ENCODE measurements at places on chromosomes 11 and 22. TPM values are rescaled to one million over a fixed set of nuclear protein-coding genes. Genes with fewer than 3 reads are reported as not detected.

Gene DCDC1
- 0.63 TPM for polyA plus RNA-seq

Gene HORMAD2
- not detected for polyA plus RNA-seq

DNA sequence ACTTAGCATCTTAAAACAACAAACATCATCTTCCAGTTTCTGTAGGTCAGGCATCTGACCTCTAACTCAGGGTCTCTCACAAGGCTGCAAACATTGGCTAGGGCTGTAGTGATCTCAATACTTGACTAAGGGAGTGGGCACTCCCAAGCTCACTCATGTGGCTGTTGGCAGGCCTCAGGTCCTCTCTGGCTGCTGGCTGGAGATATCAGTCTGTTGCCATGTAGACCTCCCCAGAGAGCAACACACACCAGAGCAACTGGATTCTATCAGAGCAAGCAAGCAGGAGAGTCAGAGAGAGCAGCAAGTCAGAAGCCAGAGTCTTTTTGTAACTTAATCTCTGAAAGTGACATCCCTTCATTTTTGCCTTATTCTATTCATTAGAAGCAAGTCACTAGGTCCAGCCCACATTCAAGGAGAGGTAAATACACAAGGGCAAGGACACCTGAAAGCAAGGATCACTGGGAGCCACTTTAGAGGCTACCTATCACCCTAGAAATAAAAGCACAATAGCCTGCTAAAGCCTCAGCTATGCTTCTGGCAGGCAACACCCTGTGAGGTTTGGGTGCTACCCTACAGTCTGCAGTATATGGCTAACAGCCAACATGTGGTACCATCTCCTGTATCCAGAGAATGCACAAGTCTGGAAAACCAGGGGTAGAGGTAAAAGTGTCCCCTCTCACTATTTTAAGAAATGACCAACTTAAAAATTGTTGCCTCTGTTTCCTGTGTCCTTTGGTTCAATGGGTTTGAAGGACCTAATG lies 33.5 kb upstream of the CD44 start:
- no peak for DNase-seq
- H3K4me1 ChIP-seq, result no peaks in the 10 kb centered on the region
- H3K27me3 ChIP-seq, result no peaks in the 10 kb centered on the region
- no peaks in the 10 kb centered on the region for H3K36me3 ChIP-seq
- H3K27ac ChIP-seq, result no peak overlapping the region

GRCh38 chr22:44497218-44497904 lies 672 bp downstream of the RTL6 start:
- H3K27ac ChIP-seq, result peak overlapping the region; percentile 89
- no peaks in the 10 kb centered on the region for H3K36me3 ChIP-seq
- H3K4me3 ChIP-seq, result peak overlapping the region; percentile 92

GRCh38 chr22:43476751-43477725 lies 65.2 kb downstream of the MPPED1 start:
- DNase-seq, result no peak
- H3K4me1 ChIP-seq, result no peaks in the 10 kb centered on the region
- no peak overlapping the region for H3K4me3 ChIP-seq

Measured in hepatocyte (in vitro differentiated cells).